ENCODE measurements at places on chromosomes 3 and 15. TPM values are rescaled to one million over a fixed set of nuclear protein-coding genes. Genes with fewer than 3 reads are reported as not detected.

GRCh38 chr3:66409771-66410754 is 90.8 kb downstream of the LRIG1 start:
- DNase-seq: no peak

DNA sequence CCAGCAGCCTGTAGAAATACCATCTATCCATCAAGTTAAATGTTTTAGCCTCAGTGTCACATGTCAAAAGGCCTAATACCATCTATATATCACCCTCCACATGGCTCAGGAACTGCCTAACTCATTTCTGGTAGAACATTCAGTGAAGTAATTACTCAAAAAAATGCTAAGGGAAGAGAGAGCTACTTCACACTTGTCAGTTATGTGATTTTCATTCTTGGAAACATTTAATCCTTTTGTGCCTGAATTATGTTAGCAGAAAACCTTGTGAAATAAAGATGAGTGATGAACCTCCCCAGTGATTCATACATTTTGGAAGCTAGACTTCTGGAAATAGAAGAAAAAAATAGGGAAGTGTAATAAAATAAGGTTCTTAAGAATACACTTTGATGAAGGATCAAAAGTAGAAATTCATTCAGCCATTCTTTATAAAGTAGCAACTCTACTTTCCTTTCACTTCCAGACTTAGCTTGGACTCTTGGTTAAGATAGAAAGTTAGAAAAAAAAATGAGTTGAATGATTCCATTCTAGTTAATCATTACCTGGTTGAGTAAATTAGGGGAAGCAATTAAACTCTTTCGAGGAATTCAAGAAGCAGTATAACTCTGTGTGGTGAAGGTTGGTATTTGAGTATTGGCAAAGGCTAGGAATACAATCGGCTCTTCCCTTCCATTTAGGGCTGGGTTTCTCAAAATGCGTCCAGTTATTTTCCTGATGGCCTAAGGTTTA is 3.6 kb downstream of the OTOL1 start:
- DNase-seq: peak; percentile 64

GRCh38 chr3:49807431-49808114 is 4.5 kb downstream of the INKA1 start:
- DNase-seq: no peak

- DNase-seq: no peak
Observed at GRCh38 chr3:133477487-133477886, 77.6 kb downstream of the BFSP2 start.

GRCh38 chr3:4907643-4908432 is 71.4 kb upstream of the BHLHE40 start:
- DNase-seq: peak; percentile 46

GRCh38 chr15:91946581-91947292 is 93.2 kb downstream of the SLCO3A1 start:
- no peak for DNase-seq

DNA sequence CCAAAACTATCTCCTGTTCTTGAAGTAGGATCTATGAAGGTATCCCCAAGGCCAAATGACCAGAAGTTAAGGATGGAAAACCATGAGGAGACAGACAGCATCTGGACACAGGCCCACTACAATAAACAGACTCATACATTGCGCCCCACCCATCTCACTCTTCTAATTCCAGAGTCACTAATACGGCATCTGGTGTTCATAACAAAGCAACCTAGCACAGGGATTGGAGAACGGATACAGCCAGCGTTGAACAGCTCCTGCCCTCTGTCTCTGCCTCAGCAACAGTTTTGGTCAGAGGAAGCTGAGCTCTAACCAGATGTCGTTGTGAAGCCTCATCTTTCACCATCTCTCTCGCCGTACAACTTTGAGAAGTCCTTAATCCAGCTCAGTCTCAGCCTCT is 44.5 kb upstream of the CCDC80 start:
- DNase-seq: no peak

- no peak for DNase-seq
Observed at GRCh38 chr3:88918841-88919240, 188.6 kb upstream of the EPHA3 start.

DNA sequence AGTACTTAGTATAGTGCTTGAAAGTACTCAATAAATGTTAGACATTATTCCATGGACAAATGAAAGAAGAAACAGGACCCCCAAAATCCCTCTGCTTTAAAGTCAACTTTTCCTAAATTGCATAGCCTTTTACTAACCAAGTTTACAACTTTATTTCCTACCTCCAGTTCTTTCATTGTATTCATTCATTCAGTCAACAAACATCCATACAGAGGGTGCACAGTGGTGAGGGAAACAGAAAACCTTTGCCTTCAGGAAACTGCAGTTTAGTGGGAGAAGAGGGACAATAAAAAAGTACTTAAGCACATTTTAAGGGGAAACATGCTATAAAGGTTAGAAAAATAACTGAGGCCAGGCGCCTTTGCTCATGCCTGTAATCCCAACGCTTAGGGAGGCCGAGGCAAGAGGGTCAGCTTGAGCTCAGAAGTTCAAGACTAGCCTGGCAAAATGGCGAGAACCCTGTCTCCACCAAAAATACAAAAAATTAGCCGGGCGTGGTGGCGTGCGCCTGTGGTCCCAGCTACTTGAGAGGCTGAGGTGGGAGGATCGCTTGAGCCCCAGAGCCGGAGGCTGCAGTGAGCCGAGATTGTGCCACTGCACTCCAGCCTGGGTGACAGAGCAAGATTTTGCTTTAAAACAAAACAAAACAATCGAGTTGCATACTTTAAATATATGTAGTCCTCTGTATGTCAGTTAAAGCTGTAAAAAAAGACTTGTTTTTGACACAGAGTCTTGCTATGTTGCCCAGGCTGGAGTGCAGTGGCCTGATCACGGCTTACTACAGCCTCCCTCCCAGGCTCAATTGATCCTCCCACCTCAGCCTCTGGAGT is 1.1 kb upstream of the DENND4A start:
- DNase-seq: no peak

DNA sequence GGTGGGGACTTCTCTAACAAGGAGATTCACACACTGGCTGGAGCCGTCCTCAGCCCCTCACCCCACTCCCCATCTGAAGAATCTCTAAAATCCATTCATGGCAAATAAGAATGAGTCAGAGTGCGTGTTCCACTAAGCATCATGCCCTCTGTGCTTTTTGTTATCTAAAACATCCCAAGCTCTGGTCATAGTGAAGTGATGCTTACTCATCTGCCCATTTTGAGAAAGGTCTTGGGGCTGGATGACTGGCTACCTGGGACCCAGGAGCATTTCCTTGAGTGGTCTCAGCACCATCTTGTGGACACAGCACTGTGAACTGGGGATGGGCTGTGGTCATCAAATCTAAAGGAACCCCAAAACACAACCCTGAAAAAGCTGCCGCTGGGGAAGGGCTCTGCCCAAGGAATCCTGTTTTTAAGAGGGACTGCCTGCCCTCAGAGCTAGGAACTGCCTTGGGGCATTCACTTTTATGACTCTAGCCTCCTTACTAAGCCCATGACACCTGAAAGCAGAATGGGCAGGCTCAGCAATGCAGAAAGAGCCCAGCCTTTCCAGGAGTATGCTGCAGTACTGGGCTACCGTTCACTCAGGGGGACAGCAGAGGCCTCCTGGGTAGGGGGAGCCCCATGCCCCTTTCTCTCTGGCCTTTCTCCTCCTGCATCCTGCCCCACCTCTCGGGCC is 53.5 kb downstream of the ZBTB38 start:
- no peak for DNase-seq

DNA sequence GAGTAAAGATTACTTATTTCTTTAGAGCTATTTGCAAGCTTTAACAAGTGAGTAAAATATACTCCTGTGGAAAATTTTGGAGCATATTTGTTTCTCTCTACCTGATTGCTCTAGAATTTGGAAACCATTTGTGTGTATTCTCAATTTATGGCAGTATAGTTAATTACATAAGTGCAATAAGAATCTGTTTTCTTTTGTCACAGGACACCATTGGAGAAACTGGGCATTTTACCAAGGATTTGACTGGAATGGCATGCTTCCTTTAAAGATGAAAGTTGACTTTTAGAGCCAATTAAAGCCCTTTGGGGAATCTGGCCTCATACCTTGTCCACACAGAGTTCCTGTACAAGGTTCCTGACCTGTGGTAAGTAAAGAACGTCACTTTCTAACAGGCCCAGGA is 38.4 kb downstream of the PAQR5 start:
- DNase-seq: no peak

GRCh38 chr15:64067564-64068030 is 21.3 kb upstream of the DAPK2 start:
- peak; percentile 77 for DNase-seq

P2RY13 gene
- not detected for polyA plus RNA-seq

All from small intestine (tissue), 16 donors.